Activated CD4-positive, alpha-beta T cell treated with anti-CD3 and anti-CD28 coated beads for 24 hours (primary cell): ENCODE measurements at places on chromosomes 12 and 14.

- DNase-seq: no peak
Measured at GRCh38 chr12:101806265-101806664, 24.5 kb downstream of the GNPTAB start.

GRCh38 chr12:121592320-121592719 is 11.5 kb upstream of the KDM2B start:
- no peak for DNase-seq

- no peak for DNase-seq
Measured at GRCh38 chr14:61406675-61407074, 85.3 kb downstream of the PRKCH start.

DNA sequence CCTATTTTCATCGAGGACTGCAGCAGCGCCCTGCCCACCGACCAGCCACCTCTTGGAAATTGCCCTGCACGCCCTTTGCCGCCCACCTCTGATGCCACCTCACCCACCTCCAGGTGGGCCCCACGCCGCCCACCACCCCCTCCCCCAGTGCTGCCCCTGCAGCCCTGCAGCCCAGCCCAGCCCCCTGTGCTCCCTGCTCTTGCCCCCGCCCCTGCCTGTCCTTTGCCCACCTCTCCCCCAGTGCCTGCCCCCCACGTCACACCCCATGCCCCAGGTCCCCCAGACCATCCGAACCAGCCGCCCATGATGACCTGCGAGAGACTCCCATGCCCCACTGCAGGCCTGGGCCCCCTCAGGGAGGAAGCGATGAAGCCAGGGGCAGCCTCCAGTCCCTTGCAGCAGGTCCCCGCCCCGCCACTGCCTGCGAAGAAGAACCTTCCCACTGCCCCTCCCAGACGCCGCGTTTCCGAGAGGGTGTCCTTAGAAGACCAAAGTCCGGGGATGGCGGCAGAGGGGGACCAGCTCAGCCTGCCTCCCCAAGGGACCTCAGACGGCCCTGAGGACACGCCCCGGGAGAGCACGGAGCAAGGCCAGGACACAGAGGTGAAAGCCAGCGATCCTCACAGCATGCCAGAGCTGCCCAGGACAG is 96.5 kb downstream of the LGMN start:
- no peak for DNase-seq

DNA sequence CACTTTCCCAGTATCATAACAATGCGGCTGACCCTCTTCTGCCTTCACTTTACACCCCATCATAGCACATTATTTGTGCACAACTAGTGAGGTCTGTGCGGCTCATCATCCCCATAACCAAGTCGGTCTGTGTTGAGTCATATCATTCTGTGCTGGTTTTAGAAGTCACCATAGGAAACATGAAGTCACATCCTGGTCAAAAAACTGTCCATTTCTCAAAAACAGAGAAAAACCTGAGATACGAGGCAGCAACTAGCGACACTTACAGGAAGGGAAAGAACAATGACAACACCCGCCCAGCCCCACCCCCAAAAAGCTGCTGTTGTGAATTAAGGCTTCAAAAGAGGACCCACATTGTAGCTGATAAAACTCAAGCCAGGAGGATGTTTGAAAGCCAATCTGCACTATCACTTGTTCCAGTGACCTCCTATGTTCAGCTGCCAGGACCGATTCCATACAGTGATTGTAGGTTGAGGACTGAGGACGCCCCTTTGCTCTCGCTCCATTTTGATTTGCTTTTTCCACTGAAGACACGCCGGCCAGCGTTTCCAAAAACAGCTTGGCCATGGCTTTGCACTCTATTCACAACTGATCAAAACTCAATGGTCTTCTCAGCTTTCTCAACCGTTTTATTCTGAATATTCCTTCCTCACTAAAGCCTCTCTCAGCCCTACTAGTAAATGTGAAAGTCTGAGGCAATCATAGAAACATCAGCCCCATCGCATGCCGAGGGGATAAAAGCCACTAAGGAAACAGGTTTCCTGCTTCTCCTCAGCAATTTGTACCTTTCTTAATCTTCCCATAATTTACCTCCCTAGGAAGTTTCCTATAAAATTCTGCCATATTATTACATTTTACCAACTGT is 87.5 kb downstream of the DUSP16 start:
- no peak for DNase-seq

DNA sequence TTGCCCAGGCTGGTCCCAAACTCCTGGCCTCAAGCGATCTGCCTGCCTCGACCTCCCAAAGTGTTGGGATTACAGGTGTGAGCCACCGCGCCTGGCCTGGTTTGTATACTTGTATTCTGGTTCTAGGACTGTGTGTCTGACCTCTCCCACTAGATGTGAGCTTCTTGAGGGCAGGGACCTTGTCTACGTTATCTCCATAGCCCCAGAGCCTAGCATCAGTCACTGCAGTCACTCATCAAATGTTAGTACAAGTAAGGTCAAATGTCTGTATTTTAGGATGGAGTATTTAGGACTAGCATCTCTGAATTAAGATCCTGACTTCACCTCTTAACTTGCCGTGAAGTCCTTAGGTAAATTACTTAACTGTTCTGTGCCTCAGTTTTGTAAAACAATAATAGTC is 2.9 kb downstream of the RILPL2 start:
- DNase-seq: no peak

- no peak for DNase-seq
Measured at GRCh38 chr12:92445253-92446082, 257.3 kb upstream of the PLEKHG7 start.

DNA sequence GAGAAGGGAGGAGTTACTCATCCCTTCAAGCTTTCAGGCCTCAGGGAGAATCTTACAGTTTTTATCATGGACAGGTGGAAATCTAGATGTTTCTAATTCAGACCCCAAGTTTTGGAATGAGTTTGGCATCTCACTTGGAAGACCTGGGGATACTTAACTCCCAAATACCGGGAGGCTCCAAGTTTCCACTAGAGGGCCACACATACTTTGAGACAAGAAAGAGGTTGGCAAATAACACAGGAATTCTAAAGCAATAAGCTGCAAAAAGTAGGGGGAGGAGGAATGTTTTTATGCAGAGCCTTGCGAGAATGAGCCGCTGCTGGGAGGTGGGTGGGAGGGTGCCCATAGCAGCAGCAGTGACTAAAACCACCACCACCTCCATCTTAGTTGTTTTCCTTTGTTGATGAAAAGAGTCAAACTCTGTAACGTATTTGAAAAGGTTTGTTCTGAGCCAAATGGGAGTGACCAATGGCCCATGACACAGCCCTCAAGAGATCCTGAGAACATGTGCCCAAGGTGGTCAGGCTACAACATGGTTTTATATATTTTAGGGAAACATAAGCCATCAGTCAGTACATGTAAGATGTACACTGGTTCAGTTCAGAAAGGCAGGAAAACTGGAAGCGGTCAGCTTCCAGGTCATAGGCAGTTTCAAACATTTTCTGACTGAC is 34.2 kb upstream of the RNASE1 start:
- DNase-seq: no peak

DNA sequence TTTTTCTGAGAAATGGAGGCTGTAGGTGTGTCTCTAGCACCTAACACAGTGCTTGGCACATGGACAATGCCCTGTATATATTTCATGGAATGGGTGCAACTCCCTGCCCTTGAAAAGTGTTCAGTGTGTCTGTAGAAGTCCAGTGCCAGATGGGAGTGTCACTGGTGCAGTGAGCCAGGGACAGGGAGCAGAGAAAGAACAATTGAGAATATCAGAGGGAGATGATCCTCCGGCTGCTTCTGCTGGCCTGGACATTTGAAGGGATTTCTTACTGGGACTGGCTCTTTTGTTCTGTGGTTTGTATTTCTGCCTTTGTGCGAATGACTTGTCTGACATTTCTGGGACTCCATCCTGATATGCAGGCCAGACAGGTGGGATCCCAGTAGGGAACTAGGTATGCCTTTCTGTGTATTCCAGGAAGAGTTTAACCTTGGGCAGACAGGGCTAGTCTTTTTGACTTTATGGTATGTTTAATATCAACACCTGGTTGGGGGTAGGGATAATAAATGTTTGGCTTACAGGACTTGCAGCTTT is 328.0 kb downstream of the NRXN3 start:
- no peak for DNase-seq

GRCh38 chr14:49992448-49992847 is 99.6 kb downstream of the ARF6 start:
- DNase-seq: no peak

GRCh38 chr12:11656550-11656949 is 7.1 kb downstream of the ETV6 start:
- DNase-seq: no peak
